Effector memory CD4-positive, alpha-beta T cell (primary cell): ENCODE measurements at places on chromosomes 7 and 10.

DNA sequence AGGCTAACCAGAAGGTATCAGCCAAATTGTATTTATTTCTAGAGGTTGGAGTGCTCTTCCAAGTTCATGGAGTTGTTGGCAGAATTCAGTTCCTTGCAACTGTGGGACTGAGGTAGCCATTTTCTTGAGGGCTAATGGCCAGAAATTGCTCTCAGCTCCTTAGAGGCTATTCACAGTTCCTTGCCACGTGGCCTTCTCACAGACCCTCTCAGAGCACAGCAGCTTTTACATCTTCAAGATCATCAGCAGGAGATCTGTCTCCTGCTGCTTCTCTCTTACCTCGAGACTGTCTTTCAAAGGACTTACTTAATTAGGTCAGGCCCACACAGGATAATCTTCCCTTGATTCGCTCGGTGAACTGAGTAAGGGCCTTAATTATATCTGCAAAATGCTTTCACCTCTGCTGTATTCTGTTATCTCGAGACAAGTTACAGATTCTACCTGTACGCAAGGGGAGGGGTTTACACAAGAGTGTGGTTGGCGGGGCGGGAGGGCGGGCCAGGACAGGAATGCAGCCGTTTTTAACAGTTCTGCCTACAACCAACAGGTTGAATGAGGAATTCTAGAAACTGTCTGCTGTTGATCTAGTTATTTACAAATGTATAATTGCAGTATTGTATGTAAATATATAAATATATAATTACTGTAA is 15.0 kb downstream of the MIOS start:
- no peak for DNase-seq

GRCh38 chr10:28942012-28942411 is 264.7 kb downstream of the BAMBI start:
- DNase-seq = no peak

DNA sequence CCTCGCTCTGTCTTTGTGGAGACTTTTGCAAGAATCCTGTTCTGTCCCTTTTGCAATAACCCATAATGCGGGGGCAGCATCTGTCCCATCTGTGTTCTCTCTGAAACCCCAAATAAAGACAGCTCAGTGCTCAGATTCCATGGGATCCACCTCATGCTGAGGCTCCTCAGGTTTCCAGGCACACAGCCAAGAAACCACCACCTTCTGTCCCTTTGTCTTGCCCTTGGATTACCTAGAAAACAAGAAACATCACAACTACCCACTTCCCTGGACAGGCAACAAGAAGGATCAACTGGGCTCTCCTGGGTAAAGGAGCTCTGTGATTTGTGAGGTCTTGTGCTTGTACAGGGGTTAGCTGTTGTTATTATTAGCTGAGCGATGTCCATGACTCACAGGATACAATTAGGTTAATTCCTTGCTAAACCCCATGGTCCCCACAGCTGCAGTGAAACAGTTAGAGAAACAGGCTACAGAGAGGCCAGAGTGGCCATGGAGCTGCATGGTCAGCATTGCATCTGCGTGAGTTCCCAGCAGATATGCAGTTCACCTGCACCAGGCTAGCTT is 50.2 kb downstream of the CXCL12 start:
- no peak for DNase-seq

- no peak for DNase-seq
Measured at GRCh38 chr7:31783221-31783620, 96.2 kb downstream of the PPP1R17 start.

DNA sequence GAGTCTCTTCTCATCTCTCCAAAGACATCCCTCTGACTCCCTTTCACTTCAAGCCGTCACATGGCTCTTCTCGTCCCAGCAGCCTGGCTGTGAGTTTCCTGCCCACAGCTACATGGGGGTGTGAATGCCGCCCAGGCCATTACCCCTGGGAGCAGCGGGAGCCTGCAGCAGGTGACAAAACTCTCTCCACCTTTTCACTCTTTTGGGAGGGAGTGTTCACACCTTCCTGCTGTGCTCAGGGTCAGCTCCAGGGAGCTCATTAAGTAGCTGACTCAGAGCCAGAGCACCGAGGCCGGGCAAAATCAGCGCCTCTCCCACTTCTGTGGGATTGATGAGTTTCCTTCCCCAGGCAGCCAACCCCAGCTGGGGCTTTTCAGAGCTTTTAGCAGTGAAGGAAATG is 271.3 kb downstream of the TYW1 start:
- no peak for DNase-seq

DNA sequence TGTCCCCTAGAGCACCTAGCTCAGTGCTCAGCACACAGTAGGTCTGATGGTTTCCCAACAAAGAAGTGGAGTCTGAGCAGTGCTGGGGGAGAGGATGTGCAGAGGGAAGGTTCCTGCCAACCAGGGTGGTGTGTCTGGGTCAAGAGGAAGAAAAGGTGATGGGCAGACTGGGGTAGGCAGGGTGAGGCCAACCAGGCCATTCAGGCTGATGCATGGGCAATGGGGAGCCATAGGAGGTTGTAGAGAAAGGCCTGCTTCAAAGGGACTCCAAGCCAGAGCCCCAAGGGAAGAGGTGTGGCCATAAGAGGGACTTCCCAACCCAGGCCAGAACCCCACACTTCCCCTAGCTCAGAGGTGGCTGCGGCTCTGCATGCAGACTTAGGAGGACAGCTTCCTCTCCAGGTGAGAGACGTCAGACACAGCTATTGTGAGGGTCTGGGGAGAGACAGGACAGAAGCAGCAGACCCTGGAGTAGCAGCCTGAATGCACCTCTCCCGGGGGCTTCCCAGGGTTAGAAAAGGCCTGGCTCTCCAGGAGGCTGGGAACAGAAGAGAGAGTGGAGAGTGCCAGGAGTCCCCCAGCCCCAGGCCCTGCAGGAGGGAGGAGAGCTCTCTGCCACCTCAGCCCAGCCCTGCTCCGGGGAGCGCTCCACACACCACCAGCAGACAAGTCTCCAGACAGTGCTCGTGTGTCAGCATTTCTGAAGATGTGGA is 87.4 kb upstream of the ZMIZ1 start:
- no peak for DNase-seq

GRCh38 chr10:74875966-74876365 is 49.6 kb downstream of the KAT6B start:
- DNase-seq = no peak
